ENCODE measurements at places on chromosomes 11 and 22. TPM values are rescaled to one million over a fixed set of nuclear protein-coding genes. Genes with fewer than 3 reads are reported as not detected.
A peak's percentile ranks its signal among the peaks of the same experiment; 100 is the strongest.

DNA sequence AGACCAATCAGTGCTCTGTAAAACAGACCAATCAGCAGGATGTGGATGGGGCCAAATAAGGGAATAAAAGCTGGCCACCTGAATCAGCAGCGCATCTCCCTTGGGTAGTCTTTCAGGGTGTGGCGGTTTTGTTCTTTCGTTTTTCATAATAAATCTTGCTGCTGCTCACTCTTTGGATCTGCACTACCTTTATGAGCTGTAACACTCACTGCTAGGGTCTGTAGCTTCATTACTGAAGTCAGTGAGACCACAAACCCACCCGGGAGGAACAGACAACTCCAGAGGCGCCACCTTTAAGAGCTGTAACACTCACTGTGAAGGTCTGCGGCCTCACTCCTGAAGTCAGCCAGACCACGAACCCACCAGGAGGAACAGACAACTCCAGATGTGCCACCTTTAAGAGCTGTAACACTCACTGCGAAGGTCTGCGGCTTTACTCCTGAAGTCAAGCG, 175.5 kb upstream of the PDGFD start:
- no peaks in the 10 kb centered on the region for H3K27me3 ChIP-seq
- no peaks in the 10 kb centered on the region for H3K36me3 ChIP-seq
- no peak overlapping the region for H3K27ac ChIP-seq
- H3K4me3 ChIP-seq = no peak overlapping the region
- peaks cover 1% of the 10 kb centered on the region for H3K4me1 ChIP-seq
- no peak for DNase-seq

- H3K36me3 ChIP-seq = no peaks in the 10 kb centered on the region
- DNase-seq = no peak
- no peak overlapping the region for H3K4me3 ChIP-seq
- H3K27me3 ChIP-seq = no peaks in the 10 kb centered on the region
- peaks cover 11% of the 10 kb centered on the region for H3K4me1 ChIP-seq
These were observed 390.6 kb downstream of the SOX6 start for GRCh38 chr11:15965562-15966250.

GRCh38 chr22:41009222-41009948, 58.2 kb downstream of the RBX1 start:
- no peaks in the 10 kb centered on the region for H3K36me3 ChIP-seq
- no peaks in the 10 kb centered on the region for H3K27me3 ChIP-seq
- DNase-seq = peak; percentile 91
- H3K4me1 ChIP-seq = peaks cover 7% of the 10 kb centered on the region
- no peak overlapping the region for H3K27ac ChIP-seq

DNA sequence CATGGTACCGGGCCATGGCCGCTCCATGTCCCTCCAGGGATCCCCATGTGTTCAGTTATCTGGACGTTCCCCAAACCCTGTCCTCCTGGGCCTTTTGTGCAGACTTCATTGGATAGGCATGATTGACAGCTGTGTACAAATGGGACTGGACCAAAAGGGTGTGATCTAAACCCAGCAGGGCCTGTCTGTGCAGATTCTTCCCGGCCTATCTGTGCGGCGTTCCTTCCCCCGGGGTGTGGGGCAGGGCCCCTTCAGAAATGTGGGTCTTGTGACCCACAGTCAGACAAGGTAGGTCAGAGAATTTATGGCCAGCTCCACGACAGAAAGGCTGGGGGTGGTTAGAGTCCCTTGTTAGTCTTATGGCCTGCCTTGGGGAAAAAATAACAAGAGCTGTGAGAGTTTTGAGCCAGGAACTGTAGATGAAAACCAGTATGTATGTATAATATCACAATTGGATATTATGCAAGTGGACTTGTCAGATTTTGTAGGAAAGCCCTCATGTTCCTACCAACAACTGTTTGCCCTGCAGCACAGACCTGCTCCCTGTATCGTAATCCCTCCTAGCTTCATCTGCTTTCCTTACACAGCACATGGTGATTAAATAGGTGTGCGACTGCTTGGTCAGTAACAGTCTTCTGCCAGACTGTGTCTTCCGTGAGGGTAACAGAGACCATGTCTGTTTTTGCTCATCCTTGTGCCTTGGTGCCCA, 31.7 kb downstream of the AP2A2 start:
- H3K36me3 ChIP-seq = peaks cover 29% of the 10 kb centered on the region
- DNase-seq = no peak
- no peak overlapping the region for H3K4me3 ChIP-seq
- H3K27ac ChIP-seq = no peak overlapping the region
- no peaks in the 10 kb centered on the region for H3K27me3 ChIP-seq
- H3K4me1 ChIP-seq = peaks cover 14% of the 10 kb centered on the region

DNA sequence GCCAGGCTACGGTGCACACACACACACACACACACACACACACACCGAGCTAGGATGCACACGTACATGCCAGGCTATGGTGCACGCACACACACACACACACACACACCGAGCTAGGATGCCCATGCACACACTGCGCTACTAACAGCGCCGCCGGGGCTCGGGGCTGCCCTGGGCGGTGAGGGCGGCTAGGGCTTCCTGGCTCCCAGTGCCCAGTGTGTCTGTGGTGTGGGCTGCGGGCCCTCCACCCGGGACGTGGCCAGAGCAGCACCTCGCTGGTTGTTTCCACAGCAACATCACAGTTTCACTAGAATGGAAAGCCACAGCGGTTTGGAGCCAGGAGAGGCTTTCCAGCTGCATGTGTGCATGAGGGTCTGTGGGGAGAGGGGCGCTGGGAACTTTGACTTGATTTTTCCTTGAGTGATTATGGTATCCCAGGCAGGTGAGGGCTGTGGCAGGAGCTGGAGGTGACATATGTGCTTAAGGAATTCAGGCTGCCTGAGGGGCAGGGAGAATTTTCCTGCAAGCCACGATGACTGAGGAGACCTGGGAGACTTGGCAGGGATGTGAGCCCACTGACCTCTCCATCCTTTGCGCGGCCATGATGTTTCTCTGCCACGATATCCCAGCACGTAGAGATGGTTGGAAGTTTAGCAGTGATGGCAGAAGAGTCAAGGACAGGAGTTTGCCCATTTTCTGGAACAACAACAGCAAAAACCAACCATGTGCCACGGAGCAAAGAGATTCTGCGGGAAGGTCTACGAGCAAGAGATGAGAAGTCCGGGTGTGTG, 195.9 kb downstream of the SNX19 start:
- no peak for DNase-seq
- no peaks in the 10 kb centered on the region for H3K27me3 ChIP-seq
- H3K36me3 ChIP-seq = no peaks in the 10 kb centered on the region
- H3K4me1 ChIP-seq = peaks cover 18% of the 10 kb centered on the region
- H3K4me3 ChIP-seq = no peak overlapping the region
- peak overlapping the region; percentile 80 for H3K27ac ChIP-seq

DNA sequence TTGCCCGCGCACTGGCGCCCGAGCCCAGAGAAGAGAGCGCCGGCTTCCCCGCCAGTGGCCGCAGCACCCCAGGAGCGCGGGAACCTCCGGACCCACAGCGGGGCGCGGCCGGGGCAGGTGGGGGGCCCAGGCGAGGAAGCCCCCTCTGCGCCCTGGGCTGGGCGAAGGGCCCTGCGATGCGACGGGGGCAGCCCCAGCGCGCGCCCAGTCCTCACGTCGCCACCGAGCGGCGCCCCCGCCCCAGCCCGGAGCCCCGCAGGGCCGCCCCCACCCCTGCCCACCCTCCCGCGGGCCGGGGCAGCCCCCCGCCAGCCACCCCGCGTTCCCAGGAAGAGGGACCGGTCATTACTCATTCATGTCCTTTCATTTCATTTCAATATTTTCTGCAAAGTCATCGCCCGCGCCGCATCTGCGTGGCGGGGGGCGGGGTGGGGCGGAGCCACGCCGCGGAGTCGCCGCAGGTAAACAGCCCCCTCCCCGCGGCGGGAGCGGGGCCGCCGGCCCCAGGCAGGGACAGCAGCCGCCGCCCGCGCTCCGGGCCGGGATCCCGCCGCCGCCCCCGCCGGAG, 673 bp upstream of the PANX2 start:
- H3K4me3 ChIP-seq = peak overlapping the region; percentile 66
- H3K36me3 ChIP-seq = no peaks in the 10 kb centered on the region
- DNase-seq = no peak

- no peak overlapping the region for H3K4me3 ChIP-seq
- H3K4me1 ChIP-seq = peaks cover 35% of the 10 kb centered on the region
These were observed 57.7 kb upstream of the AMPD3 start for GRCh38 chr11:10397226-10397987.

DNA sequence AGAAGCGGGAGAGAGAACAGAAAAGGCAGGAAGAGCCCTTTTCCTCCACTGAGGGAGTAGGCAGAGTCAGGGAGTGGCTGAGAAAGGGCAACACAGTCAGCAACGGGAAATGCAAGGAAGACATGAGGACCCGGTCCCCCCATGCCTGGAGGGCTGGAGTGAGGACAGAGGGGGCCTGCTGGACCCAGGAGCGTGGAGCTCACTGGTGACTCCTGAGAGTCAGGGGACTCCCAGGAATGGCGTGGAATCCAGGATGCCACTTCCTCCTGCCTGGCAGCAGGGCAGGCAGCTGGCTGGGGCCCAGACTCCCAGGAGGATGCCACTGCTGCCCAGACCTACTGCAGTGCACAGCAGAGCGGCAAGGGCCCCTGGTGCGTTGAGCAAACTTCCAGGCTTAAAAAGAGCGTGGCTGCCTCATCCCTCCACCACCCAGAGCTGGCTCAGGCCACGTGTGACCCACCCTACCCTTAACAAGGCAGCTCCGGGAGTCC, 11.3 kb downstream of the C11orf21 start:
- H3K4me3 ChIP-seq = no peak overlapping the region
- H3K27me3 ChIP-seq = peaks cover 47% of the 10 kb centered on the region
- H3K36me3 ChIP-seq = no peaks in the 10 kb centered on the region
- no peak for DNase-seq
- H3K4me1 ChIP-seq = no peaks in the 10 kb centered on the region
- H3K27ac ChIP-seq = no peak overlapping the region

GRCh38 chr11:80424012-80424695, 983.3 kb upstream of the TENM4 start:
- no peaks in the 10 kb centered on the region for H3K4me1 ChIP-seq
- no peak overlapping the region for H3K4me3 ChIP-seq
- H3K36me3 ChIP-seq = no peaks in the 10 kb centered on the region
- H3K27me3 ChIP-seq = no peaks in the 10 kb centered on the region
- H3K27ac ChIP-seq = no peak overlapping the region

DNA sequence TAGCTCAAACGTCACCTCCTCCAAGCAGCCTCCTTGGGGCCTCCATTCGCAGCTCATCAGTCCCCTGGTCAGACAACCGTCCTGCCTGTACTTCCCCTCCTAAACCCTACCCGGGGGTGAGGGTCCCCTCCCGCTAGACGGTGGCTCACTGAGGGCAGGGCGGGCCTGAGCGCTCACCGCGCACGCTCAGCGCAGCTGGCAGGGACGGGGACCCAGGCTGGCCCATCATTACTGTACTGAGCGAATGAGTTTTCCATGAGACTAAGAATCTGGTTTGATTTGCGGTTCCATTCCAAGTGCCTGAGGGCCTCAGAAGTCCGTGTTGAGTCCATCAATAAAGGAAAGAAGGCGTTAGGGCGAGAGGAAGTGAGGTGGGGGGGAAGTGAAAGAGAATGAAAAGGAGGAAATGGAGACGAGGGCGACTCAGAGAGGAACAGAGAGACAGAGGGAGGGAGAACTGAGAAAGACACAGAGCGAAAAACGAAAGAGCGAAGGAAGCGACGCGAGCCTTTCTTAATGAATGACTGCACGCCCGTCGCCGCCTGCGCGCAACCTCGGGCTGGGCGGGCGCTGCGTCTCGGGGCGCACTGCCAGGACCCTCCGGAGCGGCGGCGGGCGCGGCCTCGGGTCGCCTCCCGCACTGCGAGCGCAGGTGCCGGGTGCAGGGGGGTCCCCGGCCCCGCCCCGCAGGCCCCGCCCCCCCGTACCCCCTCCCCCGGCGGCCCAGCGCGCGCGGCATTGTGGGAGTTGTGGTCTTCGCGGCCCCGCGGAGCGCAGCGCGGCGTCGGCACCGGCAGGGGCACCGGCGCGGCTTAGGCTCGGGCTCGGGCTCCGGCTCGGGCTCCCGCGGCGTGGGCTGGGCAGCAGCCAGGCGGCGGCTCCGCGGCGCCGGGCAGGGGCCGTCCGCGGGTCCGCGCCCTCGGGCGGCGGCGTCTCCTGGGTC, at the start of gene ASPHD2:
Gene ASPHD2 (plus strand): TSS at position 746 of the 943 bp plus-strand sequence. CDS start 4,356 bp downstream, outside the sequence.
- H3K36me3 ChIP-seq = no peaks in the 10 kb centered on the region
- peak; percentile 51 for DNase-seq
- H3K4me1 ChIP-seq = 0 out of 2 replicates have a peak, but pooled peaks cover 2% of the 10 kb centered on the region
- peaks cover 19% of the 10 kb centered on the region for H3K27me3 ChIP-seq
- peak within 1 kb of the TSS; percentile 72 for H3K4me3 ChIP-seq
- H3K27ac ChIP-seq = peak within 1 kb of the TSS; percentile 13

GRCh38 chr11:128725630-128726319, 31.9 kb downstream of the FLI1 start:
- peak; percentile 59 for DNase-seq
- H3K36me3 ChIP-seq = no peaks in the 10 kb centered on the region
- H3K4me3 ChIP-seq = no peak overlapping the region
- H3K27ac ChIP-seq = no peak overlapping the region
- no peaks in the 10 kb centered on the region for H3K27me3 ChIP-seq

GRCh38 chr11:76807206-76807875, 24.2 kb downstream of the TSKU start:
- H3K4me3 ChIP-seq = no peak overlapping the region
- H3K36me3 ChIP-seq = no peaks in the 10 kb centered on the region
- peak; percentile 69 for DNase-seq
- no peak overlapping the region for H3K27ac ChIP-seq

DNA sequence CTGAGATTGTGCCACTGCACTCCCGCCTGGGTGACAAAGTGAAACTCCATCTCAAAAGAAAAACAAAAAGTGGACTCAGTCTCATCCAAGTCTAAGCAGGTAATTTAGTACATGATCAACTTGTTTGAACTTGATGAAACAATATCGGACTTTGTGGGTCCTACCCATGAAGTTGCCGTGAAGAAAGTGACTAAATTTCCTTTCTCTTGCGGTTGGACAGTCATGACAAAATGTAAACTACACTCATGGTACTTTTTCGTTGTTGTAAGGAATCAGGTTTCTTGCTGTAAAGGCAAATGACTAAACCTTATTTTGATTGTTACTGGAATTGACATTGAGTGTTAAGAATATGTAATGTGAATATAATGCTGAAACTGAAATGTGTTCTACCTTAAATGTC, 164.5 kb upstream of the PLET1 start:
- H3K27ac ChIP-seq = no peak overlapping the region
- H3K27me3 ChIP-seq = peaks cover 3% of the 10 kb centered on the region
- DNase-seq = no peak
- no peaks in the 10 kb centered on the region for H3K36me3 ChIP-seq
- no peak overlapping the region for H3K4me3 ChIP-seq
- no peaks in the 10 kb centered on the region for H3K4me1 ChIP-seq

DNA sequence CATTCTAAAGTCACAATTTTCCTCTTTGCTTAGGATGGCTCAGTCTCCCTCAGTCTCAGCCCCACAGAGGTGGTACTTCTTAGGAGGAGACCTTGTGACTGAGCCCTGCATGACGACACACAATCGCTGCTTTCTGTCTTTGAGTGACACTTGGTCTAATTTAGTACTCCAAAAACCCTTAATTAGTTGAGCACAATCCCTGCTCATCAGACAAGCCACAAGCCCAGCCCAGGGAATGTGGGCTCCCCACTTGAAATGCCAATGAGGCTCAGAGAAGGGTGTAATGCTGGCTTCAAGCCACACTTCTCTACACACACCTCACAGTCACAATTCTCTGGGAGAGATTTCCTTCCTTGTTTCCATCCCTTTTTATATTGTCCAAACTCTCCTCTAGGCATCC, 101.8 kb downstream of the FEZ1 start:
- no peak overlapping the region for H3K27ac ChIP-seq
- H3K27me3 ChIP-seq = no peaks in the 10 kb centered on the region
- DNase-seq = no peak
- peaks cover 10% of the 10 kb centered on the region for H3K4me1 ChIP-seq

The CPT1B gene
- 0.36 TPM for total RNA-seq

The KCNK7 gene
- total RNA-seq = not detected

The LSP1 gene
- not detected for total RNA-seq

The OR4D10 gene
- total RNA-seq = not detected

The SLC6A5 gene
- total RNA-seq = not detected

Measured in IMR-90 (cell line).